ENCODE measurements at places on chromosomes 3 and 15.
A peak's percentile ranks its signal among the peaks of the same experiment; 100 is the strongest.

- DNase-seq = no peak
Measured at GRCh38 chr3:29026959-29027358, 253.9 kb upstream of the RBMS3 start.

DNA sequence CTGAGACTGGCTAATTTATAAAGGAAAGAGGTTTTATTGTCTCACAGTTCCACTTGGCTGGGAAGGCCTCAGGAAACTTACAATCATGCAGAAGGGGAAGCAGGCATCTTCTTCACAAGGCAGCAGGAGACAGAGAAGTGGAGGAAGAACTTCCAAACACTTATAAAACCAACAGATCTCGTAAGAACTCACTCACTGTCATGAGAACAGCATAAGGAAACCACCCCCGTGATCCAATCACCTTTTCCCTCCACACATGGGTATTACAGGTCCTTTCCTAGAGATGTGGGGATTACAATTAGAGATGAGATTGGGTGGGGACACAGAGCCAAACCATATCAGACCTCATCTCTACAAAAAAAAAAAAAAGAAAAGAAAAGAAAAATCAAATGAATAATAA, 25.7 kb downstream of the CGGBP1 start:
- no peak for DNase-seq

GRCh38 chr15:30650012-30650929, 24.3 kb downstream of the ARHGAP11B start:
- DNase-seq = no peak

DNA sequence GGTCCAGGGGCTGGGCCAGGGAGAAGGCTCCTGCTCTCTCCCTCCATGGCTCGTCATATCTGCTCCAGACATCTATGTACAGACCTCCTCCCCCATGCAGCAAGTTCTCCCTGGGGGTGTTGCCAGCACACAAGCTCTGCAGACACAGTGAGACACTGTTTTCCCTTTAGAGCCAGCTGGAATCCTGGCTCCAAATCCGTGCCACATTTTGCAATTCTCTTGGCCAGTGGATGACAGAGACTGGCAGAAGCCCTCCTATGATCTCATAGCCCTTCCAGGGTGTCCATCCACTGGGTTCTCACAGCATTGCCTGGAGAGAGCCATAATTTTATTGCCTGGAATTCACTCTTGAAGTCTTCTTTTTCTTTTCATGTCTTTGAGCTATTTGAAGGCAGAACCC, 203.9 kb downstream of the TLE3 start:
- DNase-seq = no peak

DNA sequence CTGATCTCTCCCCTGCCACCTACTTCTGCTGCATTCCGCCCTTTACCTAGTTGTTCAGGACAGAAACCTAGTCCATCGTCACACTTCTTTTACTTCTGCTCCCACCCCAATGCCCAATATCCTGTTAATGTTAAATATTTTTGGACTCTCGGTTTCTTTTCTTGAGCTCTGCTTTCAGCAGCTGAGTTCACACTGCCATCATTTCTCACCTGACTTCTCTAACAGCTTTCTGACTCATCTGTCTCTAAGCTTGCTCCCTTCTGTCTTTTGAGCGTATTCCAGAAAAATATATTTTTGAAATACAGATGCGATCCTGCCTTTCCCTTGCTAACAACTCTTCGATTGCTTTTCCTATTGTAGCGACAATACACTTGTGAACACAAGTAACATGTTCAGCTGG, 183.4 kb downstream of the KLHL25 start:
- no peak for DNase-seq

DNA sequence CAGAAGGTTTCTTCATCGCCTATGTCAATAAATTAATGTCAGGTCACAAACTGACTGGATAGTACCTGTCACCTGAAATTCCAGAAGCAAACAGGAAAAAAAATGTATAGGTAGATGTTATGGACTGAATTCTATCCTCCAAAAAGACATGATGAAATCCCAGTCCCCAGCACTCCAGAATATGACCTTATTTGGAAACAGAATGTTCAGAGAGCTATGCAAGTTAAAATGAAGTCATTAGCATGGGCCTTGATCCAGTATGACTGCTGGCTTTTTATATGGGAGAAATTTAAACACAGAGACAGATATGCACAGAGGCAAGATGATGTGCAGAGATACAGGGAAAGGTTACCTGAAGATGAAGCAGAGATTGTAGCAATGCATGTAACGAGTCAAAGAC, 953.4 kb downstream of the ZPLD1 start:
- DNase-seq = no peak

DNA sequence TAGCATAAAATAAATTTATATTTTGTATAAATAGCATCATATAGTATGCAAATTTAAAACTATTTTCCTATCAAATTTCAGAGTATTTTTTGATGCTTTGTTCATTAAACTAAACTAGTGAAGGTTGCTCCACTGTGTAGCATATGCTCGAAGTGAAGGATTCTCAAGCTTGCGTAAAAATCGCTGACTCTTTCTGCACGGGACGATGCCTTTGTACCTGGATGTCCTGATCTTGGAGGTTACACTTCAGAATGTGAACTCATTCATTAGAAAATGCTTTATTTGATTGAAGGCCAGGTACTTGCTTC, 305.0 kb downstream of the WDR72 start:
- no peak for DNase-seq

GRCh38 chr3:171407759-171408158, 52.4 kb downstream of the TNIK start:
- no peak for DNase-seq

DNA sequence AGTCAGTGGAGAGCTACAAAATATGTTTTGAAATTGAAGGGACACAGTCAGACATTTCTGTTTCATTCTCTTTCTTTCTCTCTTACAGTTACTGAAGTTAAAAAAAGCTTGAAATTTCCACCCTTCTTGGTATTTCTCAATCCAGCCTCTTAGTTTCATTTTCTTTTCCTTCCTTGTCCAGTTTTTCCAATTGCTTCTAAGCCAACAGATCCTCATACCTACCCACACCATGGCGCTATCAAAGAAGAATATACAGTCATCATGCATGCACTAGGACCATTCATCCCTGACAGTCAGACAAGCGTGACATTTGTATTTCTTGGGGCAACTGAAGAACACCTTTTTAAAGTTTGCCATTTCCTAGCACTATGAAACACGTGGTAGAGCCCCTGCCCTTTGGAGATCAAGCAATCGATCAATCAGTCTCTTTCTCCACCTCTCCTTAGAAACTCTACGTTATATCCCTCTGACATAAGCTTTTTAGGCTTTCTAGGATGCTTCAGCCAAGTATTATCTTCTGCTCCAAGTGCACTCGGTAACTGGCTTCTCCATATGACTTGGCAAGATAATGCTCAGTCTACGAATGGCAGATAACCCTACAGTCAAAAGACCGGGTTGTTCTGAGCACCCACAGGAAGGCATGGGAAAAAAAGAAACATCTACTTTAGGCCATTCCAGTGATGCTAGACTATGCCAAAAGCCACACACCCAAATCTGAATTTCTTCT, 65.4 kb downstream of the FBN1 start:
- DNase-seq = no peak

DNA sequence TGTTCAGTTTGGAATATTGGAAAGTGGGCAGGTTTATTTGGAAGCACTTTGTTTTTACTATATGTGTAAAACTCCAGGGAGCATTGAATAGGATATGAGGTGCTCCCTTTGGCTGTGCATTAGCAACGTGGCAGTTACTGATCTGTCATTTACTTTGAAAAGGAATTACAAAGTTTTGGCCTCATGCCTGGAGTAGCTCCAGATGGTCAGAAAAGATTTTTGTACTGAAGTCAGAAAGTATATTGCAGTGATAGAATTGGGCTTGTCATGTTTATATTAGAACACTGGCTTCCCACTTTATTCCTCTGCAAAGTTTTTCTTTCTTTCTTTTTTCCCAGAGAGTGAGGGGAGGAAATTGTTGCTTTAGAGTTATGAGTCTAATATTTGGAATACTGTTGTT, 26.1 kb downstream of the FNDC3B start:
- DNase-seq = no peak

- DNase-seq = no peak
Measured at GRCh38 chr3:194691481-194692283, 6.0 kb downstream of the FAM43A start.

GRCh38 chr3:31197941-31198340, 303.5 kb upstream of the GADL1 start:
- DNase-seq = no peak

GRCh38 chr3:44827196-44827595, 34.5 kb upstream of the TMEM42 start:
- no peak for DNase-seq

DNA sequence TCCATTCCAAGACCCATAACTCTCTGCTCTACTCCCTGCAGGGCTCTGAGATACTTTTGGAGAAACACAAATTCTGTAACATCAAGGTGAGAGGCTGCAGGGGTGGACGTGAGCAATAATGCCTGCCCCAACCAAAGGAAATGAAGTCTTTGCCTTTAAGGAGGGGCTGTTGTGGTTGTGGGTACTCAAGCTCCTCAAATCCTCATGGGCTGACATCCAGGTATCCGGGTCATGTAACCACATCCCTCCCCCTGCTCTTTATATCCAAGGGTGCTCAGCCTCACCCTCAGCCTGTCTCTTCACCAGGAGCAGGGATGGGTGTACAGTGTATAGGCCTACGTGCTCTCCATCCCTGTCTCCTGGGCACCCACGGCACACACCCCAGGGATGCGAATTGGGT, 32.3 kb downstream of the NOX5 start:
- no peak for DNase-seq

DNA sequence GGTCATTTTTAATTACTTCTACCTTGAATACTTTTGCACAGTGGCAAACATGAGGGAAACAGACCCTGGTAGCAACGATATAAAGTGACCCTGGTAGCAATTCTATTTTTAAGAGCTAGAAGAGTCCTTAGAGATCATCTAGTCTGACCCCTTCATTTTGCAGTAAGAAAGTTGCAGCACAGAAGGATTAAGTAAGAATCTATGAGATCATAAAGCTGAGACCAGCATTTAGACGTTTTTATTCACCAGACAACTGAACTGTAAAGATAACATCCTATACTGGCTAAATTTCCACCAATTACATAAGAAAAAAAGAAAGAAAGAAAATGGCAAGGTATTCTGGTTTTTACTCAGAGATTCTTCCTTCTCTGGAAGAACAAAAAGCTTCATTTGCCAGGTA, 49.9 kb downstream of the LRRFIP2 start:
- DNase-seq = no peak

DNA sequence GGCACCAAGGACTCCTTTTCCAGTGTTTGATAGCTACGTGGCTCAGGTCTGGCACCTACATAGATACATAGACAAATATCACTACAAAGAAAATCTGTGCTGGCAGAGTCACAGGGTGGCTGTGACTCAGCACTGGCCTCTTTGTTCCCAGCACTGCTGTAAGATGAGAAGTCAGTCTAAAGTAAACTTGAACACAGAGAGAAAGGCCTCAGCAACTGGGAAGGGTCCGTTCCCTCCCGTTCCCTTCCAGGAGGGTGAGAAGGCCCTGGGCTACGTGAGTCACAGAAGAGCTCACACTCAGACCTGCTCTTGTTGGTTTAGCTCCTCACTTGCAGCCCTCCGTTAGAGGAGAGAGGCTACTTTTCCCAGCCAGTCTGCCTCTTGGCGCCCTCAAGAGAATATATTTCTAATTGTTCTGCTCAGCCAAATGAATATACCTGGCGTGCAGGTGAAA, 23.1 kb downstream of the ANXA2 start:
- no peak for DNase-seq

DNA sequence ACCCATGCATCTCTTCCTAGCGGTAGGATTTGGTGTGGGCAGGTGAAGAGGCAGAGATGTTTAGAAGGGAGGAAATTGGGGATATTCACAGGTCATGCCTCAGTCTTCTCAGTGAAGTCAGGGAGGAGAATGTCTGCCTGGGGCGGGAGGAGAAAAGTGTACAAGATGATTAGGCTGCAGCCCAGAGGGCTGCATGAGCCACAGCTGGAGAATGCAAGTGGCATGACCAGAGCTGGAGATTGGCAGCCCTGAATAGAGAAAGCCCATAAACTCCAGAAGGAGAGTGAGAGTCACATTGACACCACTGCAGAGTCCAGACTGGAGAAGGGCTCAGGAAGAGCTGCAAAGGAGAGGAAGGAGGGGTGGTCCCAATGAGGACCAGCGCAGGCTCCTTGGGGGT, 22.6 kb downstream of the PDHB start:
- no peak for DNase-seq

DNA sequence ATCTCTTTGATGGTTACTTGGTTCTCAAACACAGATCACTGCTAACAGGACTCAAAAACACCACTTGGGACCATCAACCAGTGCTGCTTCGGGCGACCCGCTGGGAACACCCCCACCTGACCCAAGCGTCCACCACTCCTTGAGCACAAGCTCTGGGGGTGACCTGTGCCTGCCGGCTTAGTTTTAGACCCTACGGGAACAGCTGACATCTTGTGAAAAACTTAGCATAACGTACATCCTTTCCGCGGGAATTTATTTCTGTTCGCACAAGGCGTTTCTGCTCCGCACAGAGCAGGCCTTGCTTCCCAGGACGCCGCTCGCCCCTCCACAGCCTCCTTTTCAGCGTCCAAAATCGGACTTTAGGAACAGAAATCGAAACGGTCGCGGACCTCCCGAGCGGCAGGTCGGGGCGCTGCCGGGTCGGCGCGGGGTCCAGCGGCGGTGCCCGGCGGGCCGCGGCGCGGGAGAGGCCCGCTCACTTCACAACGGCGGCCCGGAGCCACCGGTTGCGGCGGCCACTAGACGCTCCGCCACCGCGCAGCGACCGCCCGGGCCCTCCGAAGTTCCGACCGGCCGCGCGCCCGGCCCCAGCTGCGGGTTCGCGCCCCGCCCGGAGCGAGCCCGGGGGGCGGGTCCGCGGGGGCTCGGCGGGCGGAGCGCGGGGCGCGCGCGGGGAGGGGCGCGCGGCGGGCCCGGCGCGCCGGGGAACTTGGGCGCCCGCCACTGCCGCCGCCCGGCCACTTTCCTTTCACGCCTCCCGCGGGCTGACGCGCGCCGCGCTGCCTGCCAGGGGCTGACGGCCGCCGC, 959 bp downstream of the SFMBT1 start:
- DNase-seq = peak; percentile 54

- DNase-seq = no peak
Measured at GRCh38 chr3:190566043-190566933, 52.4 kb downstream of the IL1RAP start.

- no peak for DNase-seq
Measured at GRCh38 chr3:187084126-187084525, 55.2 kb downstream of the RPL39L start.

DNA sequence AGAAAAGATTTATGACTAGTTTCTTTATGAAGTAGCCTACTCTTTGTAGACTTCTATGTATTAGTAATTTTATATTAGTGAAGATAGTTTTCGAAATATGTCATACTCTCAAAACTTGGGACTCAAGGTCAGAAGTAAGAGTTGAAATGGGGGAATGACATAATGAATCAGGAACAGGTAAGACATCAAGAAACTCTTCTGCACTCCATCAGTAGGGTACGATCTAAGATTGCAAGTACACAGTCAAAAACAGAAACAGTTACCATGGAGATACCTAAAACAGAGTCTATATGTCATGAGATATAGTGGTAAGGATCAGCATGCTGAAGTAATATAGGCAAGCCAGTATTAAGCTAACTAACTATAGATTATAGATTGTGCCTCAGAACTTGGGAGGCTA, 187.0 kb upstream of the MLF1 start:
- no peak for DNase-seq

All from neuronal stem cell (in vitro differentiated cells).